ENCODE measurements at places on chromosomes 7 and 10.

DNA sequence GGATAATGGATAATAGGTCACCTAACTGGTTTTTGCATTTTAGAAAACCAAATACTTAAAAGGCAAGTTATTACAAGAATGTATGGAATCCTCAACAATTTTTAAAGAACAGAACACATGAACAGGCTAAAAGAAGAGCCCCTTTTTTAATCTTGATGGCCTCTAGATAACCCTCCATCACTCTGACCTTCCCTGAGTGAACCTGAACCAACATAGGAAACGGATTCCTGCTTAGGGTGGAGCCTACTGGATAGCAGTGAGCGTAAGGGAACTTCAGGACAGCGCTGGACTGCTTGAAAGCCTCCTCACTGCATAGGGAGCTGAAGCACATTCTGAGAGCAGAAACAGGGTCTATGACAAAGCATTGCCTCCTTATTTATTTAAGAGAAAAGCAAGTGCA, 20.5 kb downstream of the TRPV5 start:
- no peak for DNase-seq

DNA sequence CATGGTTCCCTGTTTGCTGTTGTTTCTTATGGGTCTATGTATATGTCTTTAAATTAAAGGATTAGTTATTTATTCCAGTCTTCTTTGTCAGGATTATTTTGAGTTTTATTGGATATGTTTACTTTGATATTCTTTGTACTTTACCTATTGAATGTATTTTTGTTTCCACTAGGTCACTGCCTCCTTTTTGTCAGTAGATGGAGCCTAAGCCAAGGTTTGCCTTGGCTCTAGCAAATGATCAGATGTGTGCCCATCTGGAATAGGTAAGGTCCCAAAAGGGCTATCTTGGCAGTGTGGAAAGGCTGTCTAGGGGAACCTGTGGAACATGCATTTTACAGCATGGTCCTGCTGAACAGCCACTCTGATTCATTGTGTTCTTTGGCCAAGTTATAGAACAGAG, 337.3 kb upstream of the GHITM start:
- no peak for DNase-seq

DNA sequence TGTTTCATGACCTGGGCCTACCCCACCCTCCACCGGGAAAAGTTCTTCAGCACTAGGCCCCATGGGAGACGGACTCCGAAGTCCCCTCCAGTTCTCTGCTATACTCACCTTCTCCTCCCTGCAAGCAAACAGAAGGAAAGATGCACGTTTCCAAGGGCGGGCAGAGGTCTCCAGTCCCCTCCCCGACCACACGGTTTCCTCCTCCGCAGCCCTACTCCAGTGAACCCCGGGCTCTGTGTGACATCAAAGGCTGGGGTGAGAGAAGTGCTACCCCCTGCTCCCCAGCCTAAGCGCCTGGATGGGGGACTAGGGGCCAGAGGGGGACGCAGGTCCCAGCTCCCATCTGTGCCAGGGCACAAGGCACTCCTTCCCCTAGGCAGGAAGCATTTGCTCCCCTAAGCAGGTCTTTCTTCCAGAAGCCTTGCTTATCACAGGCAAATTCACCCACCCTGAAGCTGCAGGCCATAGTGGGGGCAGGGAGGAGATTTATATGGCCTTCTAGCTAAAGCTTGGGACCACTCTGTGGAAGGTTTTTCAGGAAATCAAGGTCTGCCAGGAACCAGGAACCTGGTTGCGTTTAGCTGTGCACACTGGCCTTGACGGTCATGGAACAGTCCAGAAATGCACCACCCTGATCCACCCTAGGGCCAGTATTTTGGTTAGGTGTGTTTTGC, 52.8 kb downstream of the ASB13 start:
- DNase-seq: no peak

GRCh38 chr10:10829576-10829975, 188.1 kb upstream of the CELF2 start:
- peak; percentile 5 for DNase-seq

- peak; percentile 38 for DNase-seq
These were observed 244.3 kb downstream of the MTERF1 start for GRCh38 chr7:91636129-91636724.

- DNase-seq: peak; percentile 99
These were observed 47.6 kb upstream of the ITGB1 start for GRCh38 chr10:33005322-33006301.

- DNase-seq: no peak
These were observed 78.3 kb downstream of the DYNC2I1 start for GRCh38 chr7:158934628-158935027.

- no peak for DNase-seq
These were observed 42.7 kb upstream of the PLEKHA1 start for GRCh38 chr10:122331615-122332446.

DNA sequence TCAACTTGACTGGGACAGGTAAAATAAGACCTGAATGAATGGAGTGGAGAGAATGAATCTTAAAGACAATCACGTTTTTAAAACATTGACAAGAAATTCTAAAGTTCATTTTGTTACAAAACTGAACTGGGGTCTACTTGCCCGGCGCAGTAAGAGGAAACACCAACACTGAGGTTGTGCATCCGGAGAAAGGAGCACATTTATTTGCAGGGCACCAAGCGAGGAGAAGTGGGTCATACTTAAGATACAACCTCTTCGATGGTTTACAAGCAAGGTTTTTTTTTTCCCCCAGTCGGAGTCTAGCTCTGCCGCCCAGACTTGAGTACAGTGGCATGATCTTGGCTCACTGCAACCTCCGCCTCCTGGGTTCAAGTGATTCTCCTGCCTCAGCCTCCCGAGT, 3.4 kb upstream of the REPIN1 start:
- DNase-seq: no peak

DNA sequence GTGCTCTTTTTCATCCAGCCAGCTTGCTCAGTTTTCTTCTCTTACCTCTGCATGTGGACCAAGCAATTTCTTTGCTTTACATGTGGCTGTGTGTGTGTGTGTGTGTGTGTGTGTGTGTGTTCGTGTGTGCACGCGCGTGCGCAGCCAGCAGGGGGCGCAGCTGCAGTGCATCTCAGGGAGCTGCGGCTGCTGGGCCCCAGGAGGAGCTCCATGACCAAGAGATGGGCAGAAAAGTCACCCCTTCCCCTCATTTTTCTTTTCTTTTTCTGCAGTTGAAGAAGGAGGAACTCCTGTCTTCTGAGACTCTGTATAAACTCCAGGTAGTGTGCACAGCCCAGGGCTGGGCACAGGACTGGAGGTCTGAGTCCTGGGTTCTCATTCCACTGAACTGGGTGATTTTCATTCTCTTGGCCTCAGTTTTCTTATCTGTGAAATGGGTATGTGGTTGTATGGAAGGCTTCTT, 41.8 kb downstream of the BLNK start:
- peak; percentile 67 for DNase-seq

DNA sequence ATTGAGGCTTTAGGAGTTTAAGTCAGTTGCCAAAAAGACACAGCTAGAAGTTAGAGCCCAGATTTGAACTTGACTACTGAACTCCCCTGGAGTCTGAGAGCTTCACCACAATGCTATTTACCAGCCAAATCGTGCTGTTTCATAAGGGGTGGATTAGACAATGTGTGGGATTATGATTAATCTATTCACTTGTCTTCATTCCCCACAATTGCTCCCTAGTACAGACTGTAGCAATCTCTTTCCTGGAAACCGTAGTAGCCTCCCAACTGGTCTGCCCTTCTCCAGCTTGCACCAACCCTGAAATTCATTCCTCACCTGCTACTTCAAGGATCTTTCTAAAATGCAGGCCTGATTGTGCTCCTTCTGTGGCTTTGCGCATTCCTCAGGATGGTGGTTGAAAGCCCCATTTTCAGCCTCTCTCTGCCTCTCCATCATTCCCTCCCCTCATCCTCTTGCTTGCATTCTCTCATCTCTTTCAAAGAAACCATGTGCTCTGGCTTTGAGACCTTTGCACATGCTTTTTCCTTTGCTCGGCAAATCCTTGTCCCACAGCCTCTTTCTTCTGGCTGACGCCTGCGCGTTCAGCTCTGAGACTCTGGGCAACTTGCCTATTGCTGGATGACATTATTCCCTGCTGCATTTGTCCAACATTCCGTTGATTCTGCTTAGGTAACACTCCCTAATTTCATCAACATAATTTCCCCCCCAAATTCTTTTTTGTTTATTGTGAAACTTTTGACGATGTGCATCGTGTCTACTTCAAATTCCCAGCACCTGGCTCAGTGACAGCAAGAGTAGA, 145.1 kb downstream of the ADRA2A start:
- peak; percentile 29 for DNase-seq

DNA sequence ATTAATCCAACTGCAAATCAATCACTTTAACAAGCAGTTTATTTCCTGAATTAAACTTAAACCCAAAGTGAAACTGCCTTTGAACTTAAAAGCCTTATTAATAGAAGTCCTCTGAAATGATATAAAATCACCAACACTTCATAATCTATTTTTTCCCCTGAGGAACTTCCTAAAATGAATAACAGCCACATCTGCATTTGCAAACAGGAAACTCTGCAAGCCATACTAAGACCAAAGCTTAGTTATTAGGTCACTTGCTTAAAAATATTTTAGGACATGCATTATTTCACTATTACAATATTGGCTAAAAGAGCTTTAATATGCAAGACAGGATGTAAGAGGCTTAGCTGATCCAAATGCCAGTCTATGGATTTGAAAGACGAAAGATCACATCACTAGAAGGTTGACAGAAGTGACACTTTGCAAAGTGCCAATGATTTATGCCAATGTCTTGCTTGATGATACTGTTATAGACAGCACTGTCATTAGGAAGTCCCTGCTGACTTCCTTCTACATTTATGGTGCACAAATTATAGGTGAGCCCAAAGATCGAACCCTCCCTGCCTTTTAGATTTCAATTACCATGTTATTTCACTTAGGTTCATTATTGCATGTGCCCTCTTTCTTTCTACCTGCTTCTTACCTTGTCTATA, 99.9 kb upstream of the SKAP2 start:
- DNase-seq: no peak

- DNase-seq: no peak
These were observed 29.9 kb downstream of the ERLIN1 start for GRCh38 chr10:100155936-100156335.

GRCh38 chr10:17504547-17505245, 50.3 kb upstream of the ST8SIA6 start:
- DNase-seq: peak; percentile 80

- DNase-seq: no peak
These were observed 21.8 kb downstream of the IFT22 start for GRCh38 chr7:101299511-101300464.

DNA sequence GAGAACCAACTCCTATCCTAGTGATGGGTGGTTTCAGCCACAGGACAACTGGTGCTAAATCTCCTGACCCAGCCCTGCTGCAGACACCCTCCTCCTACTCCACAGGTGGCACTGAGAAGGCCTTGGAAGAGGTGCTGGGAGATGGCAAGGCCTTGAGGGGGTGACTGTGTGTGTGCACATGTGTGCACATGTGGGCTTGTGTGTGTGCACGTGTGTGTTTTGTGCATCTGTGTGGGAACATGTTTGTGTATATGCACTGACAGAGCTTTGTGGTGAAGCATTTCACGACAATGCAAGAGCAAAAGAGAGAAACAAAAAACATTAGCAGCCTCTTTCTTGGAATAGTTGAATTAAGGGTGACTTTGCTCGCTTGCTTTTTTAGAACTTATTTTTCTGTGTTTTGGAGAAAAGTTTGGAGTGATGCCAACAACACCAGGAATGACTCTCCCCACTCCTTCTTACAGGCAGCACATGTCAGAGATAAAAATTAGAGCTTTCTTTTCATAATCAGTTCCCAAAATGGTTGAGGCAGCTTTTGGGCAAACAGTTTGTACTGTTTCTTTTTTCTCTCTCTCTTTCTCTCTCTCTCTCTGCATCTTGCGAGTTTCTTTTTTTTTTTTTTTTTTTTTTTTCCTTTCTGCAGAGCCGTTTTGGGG, 69.5 kb downstream of the SEC61G start:
- no peak for DNase-seq

DNA sequence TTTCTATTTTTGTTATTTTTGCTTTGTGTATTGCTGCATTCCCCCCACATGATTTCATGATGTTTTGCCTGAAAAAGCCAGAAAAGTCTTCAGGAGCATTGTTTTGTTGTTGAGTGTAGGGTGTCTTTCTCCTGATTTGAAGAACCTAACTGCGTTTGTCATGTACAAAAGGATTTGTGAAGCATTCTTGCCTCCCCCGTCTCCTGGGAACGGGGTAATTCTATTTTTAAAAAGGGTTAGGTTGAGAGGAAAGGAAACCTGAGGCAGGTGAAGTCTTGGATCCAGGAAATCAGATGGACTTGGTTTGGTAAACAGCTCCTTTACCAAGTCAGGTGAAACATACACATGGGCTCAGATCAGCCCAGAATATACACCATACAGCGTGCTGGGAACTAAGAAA, 26.0 kb upstream of the BTBD16 start:
- DNase-seq: no peak

DNA sequence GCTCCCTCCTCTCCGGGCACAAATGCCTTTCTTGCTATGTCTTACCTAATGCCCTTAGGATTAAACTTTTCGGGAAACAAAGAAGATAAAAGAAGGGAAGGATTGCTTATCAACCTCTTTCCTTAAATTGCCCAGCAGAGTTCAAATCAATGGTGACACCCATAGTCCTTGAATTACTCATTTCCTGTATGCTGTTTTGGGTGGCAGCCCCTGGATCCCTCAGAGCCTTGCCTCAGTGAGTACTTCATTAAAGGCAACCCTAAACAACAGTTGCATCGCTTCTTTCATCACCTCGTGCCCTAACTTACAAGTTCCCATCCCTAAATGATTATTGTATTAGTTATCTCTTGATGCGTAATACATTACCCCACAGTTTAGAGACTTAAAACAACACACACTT, 31.6 kb upstream of the WAPL start:
- DNase-seq: no peak

- DNase-seq: no peak
These were observed 144.3 kb upstream of the ZMIZ1 start for GRCh38 chr10:78924319-78925003.

DNA sequence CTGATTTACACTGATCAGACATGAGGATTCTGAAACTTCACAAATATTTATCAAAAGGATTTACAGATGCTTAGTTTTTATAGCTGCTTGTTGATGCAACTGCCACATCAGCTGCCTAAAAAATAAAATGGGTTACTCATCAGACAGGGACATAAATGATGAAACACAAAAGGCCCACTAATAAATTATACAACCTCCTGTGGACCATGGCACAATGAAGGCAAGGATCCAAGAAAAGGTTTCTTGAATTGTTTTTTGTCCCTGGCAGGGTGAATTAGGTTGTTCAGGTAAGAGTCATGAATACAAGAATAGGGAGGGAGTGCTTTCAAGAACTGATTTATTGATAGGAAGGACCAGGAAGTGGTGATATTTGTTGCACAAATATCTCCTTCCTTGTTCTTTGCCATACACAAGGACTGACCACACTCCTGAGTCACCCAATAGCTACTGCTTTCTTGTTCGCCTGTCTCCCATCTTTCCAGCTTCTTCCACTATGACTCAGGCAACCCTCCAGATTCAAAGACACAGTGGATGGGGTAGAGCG, 234.5 kb downstream of the AHR start:
- peak; percentile 97 for DNase-seq

DNA sequence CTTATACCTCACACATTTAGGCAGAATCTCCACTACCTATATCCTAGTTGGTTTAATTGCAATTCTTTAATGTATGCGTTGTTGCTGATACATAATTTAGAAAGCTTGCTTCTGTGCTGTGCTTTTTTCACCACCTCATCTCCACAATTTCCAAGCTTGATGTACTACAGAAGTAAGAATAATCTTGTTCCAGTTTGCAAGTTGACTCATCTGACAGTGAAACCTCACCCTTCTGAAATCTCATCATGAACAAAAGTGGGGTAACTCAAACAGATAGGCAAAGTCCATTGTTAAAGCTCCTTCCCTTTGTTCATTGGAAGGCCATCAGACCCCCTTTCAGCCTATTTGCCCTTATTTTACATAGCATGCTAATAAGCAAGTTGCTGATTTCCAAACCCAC, 13.6 kb downstream of the EIF4EBP2 start:
- DNase-seq: peak; percentile 48

GRCh38 chr10:26025523-26025922, 91.5 kb downstream of the MYO3A start:
- no peak for DNase-seq
